Pancreas (tissue), 10 donors: ENCODE measurements at places on chromosomes 7 and 10. TPM values are rescaled to one million over a fixed set of nuclear protein-coding genes. Genes with fewer than 3 reads are reported as not detected.

The ARL4A gene
- 4.6 TPM for total RNA-seq

The PAXIP1 gene
- 4.4 TPM for total RNA-seq

The GSTO2 gene
- total RNA-seq, result 13.8 TPM

The CLRN3 gene
- total RNA-seq, result 0.18 TPM

The HOXA7 gene
- 0.06 TPM for total RNA-seq

The BCL7B gene
- total RNA-seq, result 17.7 TPM

The AGR2 gene
- total RNA-seq, result 14.9 TPM

The SPDYE2 gene
- total RNA-seq, result 0.12 TPM

The ACHE gene
- total RNA-seq, result 2.3 TPM
